ENCODE measurements at places on chromosomes 5 and 9. TPM values are rescaled to one million over a fixed set of nuclear protein-coding genes. Genes with fewer than 3 reads are reported as not detected.

GRCh38 chr5:111511831-111512374 lies 432 bp downstream of the STARD4 start:
- no peak for DNase-seq

- no peak for DNase-seq
Observed at GRCh38 chr9:8391132-8391531, 591.6 kb upstream of the DMAC1 start.

DNA sequence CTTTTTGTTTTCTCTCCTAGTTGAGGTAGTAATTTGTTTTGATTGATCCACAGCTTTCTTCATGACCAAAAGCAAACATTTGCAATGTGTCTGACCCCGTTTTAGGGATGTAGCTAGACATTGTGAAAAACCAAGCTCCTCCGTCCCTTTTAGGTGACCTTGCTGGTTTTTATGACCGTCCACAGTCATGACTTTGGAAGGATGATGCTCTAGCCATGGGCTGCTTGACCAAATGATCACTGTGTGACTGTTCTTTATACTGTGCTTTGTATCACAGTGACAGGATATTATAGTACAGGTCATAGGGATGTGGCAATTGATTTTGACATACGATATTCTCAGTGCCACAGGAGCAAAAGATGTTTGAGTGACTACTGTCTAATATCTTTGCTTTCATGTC lies 54.4 kb downstream of the KCNN2 start:
- DNase-seq = no peak

The LHFPL2 gene
- total RNA-seq = not detected

The TEX48 gene
- total RNA-seq = 0.65 TPM

The WDR70 gene
- total RNA-seq = 32.7 TPM

The ZNF782 gene
- total RNA-seq = 5.0 TPM

The ETF1 gene
- 161 TPM for total RNA-seq

- DNase-seq = no peak
Observed at GRCh38 chr5:167358868-167359492, 932.5 kb upstream of the WWC1 start.

The CCNB1 gene
- total RNA-seq = 167 TPM
